ENCODE measurements at places on chromosomes 5 and 9.
A peak's percentile ranks its signal among the peaks of the same experiment; 100 is the strongest.

- DNase-seq = no peak
Measured at GRCh38 chr5:110785356-110785755, 46.5 kb downstream of the SLC25A46 start.

DNA sequence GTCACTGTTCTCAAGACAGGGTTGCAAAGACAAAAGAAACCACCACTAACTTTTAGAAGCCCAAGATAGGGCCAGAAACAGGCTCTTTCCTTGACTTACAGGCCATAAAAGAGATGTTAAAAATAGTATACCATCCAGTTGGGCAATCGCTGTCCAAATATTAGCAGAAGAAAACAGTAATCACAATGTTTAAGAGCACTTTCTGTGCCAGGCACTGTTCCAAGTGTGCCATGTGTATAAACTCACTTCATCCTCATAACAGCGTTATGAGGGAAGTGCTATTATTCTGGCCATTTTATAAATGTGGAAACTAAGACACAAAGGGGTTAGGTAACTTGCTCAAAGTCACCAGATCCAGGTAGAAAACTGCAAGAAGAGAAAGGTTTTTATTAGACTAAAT lies 111.7 kb downstream of the KCNN2 start:
- DNase-seq = no peak

GRCh38 chr9:112112519-112112918 lies 62.6 kb downstream of the SUSD1 start:
- peak; percentile 92 for DNase-seq

DNA sequence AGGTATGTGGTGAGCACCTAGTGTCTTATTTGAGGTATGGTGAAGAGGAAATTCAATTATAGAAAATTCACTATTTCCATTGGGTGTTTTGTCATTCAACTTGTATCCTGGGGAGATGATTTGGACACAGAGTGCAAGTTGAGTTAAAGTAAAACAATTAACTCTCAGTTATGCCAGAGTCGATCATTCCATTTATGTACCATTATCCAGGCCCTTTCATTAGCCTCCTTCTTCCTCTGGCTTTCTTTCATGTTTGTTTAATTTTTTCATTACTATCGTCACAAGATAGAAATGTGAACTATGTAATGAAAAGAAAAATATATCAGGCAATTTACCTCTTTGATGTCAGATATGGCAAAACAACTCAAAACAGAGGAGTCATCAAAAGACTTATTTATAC lies 1347.2 kb upstream of the NUDT12 start:
- DNase-seq = no peak

DNA sequence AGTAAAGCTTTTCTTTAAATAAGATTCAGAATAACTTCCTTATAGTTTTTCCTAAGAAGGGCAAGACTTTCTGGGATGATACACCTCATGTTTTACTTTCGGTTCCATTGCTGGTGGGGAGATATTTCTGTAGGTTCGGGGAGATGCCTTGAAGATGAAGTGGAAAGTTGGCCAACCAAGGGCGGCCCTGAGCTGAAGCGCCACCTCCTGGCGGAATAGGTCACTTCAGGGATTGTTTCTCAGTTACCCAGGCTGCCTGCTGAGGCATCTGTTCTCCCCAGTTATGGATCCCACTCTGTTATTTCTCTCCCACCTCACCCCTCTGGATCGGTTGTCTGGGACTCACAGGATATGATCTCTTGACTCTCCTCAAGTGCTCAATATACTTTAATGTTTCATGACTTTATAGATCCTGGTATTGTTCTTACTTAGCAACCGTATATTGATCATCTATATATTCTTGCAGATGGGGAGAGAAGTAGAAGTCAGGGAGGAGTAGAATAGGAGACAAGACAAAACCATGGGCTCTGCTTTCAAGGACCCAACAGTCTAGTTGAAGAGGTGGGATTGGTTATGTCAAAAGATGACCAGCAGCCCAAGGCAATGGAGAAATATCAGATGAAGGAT lies 23.4 kb downstream of the MEGF10 start:
- peak; percentile 58 for DNase-seq

DNA sequence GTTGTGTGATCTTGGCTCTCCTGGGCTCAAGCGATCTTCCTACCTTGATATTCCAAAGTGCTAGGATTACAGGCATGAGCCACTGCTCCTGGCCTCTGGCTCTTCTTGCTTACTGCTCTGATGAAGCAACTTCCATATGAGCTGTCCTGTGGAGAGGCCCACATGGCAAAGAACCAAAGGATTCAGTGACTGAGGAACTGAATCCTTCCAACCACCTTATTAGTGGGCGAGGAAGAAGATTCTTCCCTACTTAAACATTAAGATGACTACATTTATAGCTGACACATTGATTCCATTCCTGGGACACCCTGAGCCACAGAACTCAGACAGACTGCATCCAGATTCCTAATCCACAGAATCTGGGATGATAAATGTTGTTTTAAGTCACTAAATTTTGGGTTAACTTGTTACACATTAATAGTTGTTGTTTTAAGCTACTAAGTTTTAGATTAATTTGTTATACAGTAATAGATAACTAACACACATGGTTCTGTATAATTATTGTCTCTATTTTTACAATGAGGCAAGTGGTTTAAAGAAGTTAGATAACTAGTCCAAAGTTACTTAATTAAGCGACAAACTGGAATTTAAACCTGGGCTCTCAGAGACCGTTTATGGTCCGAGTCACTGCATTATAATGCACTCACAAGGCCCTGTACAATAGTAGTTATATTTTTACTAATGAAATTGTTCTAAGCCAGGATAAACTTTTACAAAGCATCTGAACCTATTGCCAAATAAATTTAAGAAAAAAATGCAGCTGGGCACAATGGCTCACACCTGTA lies 16.7 kb upstream of the SLCO4C1 start:
- no peak for DNase-seq

DNA sequence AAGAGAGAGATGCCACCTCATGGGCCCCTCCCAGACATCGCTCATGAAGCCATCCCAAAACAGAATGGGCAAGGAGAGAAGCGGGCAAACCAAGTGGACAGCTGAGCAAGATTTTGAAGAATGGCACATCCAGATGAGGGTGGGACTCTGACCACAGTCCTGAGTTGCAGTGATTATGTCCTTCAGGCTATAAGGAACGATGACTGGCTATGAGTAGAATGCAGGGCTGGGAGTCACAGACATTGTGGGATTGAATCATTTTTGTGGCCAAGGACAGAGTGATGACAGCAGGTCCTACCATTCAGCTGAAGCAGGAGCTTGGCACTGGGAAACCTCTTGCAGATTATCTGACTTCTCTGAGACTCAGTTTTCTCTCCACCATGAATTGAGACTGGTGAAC lies 245.7 kb upstream of the SLC30A5 start:
- DNase-seq = peak; percentile 26

DNA sequence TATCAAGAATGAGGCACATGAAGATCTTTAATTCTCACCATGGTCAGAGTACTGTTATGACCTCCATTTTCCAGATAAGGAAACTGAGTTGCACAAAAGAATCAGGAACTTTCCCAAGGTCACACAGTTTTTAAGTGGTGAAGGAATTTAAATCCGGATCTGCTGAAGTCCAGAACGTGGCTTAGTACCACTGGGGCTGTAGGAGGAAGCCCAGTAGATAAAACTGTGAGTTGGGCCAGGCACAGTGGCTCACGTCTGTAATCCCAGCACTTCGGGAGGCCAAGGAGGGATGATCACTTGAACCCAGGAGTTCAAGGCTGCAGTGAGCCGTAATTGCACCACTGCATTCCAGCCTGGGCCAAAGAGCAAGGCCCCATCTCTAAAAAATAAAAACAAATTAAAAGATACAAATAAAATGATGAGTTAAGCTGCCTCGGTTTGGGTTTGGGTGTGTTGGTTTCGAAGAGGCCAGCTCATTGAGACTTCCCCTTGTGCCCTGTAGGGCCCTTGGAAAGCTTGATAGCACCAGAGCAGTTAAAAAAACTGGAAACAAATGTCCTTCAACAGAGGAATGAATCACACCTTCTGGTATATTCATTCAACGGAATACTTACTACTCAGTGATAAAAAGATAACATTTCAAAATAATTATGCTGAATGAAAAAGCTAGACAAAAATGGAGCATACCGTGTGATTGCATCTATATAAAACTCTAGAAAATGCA lies 20.1 kb downstream of the ATOX1 start:
- DNase-seq = no peak

Data from H4 (cell line).